Osteoblast (primary cell): ENCODE measurements at places on chromosomes 4 and X.

GRCh38 chrX:109270580-109271484 lies 211.1 kb downstream of the GUCY2F start:
- DNase-seq: no peak

- no peak for DNase-seq
Observed at GRCh38 chr4:186228514-186228894, 1.2 kb downstream of the KLKB1 start.

GRCh38 chr4:98711526-98711925 lies 53.1 kb upstream of the TSPAN5 start:
- no peak for DNase-seq

DNA sequence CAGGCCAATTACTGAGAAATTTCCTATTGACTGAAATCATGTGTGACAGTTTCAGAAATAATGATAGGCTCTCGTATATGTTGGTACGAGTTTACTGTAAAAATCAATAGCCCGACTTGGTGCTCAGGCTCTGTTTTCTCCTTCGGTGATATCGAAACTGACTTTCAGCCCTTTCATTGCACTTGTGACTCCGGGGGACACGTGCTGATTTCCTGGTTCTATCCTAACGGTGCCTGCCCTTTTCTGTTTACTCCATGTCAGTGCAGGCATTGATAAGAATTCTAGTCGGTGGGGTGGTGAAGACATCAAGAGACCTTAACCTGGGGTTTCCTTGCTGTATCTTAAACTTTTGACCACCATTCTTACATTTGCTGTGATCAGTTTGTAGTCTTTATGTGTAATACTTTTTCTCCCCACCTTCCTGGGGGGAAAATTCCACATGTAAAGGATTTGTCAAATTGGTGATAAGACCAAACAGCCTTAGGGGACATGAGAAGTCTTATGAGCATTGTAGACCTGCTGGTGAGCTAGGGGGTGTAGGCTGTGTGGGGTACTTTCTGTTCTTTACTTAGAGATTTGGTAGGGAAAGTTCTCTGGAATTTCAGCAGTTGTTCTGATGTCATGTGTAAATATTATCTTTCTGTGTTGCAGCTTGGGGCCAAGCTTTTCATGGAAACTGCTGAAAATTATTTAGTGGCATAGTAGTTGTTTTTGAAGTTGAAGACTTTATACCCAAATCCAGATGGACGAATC lies 52.7 kb downstream of the TMEM131L start:
- no peak for DNase-seq

DNA sequence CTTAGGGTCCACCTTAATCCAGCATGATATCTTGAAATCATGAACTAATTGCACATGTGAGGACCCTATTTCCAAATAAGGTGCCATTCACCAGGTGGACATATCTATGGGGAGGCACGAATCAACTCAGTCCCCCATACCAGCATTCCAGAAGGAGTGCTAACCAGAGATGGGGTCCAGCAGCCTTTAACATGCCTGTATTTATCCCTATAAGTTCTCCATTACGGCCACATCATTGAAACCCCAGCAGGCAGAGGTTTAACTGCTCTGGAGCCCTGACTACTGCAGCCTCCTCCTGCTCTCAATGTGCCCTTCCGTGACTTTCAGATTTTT lies 3.2 kb upstream of the ASMTL start:
- DNase-seq: no peak
